ENCODE measurements at places on chromosomes 3 and 15. TPM values are rescaled to one million over a fixed set of nuclear protein-coding genes. Genes with fewer than 3 reads are reported as not detected.

Gene IL5RA
- polyA plus RNA-seq: 0.06 TPM

Gene CP
- polyA plus RNA-seq: 13.2 TPM

Gene ADAMTS9
- polyA plus RNA-seq: 1.8 TPM

Gene COL7A1
- polyA plus RNA-seq: 15.4 TPM

Gene GPR87
- polyA plus RNA-seq: not detected

DNA sequence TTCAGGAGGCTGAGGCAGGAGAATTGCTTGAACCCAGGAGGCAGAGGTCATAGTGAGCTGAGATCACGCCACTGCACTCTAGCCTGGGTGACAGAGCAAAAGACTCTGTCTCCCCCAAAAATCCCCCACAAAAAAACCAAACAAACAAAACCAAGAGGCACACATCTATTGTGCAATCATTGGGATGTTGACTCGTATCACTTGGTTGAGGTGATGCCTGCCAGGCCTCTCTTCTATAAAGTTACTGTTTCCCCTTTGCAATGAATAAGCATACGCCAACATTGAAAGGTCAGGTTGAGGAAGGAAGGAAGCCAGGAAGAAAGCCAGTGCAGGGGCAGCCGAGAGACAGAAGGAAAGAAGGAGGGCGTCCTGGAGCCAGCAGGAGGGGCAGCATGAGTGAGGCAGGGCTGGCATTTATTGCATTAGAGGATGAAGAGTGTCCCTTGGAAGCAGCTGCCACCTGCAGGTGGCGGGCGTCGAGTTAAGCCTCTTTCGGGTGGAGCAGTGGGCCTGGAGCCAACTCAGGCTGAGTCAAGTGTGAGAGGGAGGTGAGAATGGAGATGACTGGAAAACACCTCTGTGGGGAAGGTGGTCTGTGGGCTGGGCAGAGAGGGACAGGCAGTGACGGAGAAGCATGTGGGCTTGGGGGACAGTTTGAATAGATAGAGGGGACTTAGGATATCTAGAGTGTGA lies 8.3 kb upstream of the CSPG4 start:
- DNase-seq: peak; percentile 86

DNA sequence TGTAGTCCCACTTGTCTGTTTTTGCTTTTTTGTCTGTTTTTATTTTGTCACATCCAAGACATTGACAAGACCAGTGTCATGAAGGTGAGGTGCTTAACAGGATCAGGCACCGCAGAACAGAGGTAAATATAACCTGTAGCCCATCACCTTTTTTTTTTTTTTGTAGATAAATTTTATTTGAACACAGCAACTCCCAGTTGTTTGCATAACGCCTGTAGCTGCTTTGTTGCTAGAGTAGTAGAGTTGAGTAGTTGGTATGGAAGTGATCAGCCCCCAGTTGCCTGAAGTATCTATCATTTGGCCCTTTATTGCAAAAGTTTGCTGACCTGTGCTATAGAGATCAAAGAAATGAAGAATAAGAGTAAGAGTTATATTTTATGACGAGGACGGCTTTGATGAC lies 135.0 kb downstream of the TCF12 start:
- no peak for DNase-seq

DNA sequence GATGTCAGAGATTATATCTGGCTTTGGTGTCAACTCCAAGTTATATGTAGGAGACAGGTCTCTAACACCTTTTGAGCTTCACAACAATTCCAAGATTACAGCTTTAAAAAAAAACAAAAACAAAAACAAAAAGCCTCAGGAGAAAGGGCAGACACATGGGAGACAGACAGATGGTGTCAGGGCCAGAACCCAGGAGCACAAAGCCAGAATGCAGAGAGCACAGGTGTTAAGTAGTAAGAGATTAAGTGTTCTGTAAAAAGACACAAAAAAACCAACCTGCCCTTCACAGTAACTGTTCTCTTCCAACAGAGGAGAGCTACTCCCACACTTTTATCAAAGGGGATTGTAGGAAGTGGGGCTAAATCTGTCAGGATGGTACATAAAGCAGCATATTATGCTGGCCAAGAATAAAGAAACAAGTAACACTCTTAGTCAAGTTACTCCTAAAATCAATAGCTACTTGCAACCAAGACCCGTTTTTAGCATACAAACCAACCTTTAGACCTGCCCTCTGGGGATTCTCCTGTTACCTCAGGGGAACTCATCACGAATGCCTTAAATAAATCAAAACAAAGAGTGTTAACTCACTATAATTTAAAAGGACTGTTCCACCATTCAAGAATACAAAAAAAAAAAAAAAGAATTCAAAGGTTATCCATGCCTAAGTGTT lies 5.9 kb downstream of the CPEB1 start:
- DNase-seq: no peak

- DNase-seq: no peak
These were observed 186.1 kb downstream of the OTOL1 start for GRCh38 chr3:161682715-161683114.

- DNase-seq: peak; percentile 78
These were observed 1.8 kb upstream of the RPP25 start for GRCh38 chr15:74958320-74958907.

GRCh38 chr3:148367756-148368155 lies 329.9 kb upstream of the AGTR1 start:
- no peak for DNase-seq

- DNase-seq: no peak
These were observed 20.1 kb downstream of the IFT122 start for GRCh38 chr3:129460155-129460554.

DNA sequence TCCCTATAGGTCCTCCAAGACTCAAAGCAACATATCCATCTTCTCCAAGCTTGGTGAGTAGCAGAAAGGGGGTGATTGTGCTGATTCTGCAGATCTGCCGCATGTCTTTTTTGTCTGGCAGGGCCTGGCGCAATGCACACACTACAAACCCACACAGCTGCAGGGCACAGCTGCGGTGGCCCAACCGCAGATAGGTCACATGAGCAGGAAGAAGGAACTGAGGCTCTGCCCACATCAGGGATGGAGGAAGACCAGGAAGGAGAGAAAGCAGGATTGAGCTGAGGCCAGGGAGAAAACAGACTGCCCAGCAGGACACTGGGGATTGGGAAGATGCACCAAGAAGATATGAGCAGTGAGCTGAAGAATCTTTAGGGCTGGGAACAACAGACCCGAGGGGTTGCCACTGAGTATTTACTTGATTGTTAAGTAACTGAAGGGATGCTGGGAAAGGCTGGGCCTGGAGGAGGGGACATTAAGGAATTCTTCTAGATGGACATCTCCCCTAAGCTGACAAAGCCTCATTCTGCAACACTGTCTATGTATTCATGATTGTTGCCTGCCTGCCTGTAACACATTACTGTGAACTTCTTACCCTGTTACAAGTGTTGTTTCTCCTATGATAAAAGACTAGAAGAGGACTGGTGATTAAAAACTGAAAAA lies 126.7 kb downstream of the MYLK start:
- DNase-seq: peak; percentile 82

- DNase-seq: no peak
These were observed 1.5 kb downstream of the STXBP5L start for GRCh38 chr3:120909602-120909878.

DNA sequence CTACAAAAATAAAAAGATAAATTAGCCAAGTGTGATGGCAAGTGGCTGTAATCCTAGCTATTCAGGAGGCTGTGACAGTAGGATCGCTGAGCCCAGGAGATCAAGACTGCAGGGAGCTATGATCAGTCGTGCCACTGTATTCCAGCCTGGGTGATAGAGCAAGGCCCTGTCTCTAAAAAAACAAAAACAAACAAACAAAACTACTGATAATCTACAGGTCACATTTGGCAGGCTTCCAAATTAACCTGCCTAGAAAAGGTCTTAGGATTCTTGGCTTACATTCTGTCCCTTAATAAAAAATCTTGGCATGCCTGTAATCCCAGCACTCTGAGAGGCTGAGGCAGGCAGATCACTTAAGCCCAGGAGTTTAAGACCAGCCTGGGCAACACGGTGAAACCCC lies 33.4 kb upstream of the SETD2 start:
- DNase-seq: no peak

DNA sequence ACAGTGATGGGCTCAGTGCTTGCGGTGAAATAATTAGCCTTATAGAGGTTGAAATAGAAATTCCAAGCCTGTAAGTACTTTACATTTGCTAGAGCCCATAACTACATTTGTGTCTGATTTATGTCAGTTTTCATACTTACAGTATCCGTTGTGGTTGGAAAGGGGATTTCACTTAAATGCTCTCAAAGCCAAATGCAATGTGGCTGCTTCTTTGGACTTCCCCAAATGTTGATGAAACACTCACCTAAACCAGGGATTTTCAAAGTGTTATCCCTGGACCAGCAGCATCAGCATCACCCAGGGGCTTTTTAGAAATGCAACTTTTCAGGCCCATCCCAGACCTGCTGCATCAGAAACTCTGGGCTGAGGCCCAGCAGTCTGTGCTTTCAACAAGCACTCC lies 378.7 kb downstream of the MCTP2 start:
- no peak for DNase-seq

DNA sequence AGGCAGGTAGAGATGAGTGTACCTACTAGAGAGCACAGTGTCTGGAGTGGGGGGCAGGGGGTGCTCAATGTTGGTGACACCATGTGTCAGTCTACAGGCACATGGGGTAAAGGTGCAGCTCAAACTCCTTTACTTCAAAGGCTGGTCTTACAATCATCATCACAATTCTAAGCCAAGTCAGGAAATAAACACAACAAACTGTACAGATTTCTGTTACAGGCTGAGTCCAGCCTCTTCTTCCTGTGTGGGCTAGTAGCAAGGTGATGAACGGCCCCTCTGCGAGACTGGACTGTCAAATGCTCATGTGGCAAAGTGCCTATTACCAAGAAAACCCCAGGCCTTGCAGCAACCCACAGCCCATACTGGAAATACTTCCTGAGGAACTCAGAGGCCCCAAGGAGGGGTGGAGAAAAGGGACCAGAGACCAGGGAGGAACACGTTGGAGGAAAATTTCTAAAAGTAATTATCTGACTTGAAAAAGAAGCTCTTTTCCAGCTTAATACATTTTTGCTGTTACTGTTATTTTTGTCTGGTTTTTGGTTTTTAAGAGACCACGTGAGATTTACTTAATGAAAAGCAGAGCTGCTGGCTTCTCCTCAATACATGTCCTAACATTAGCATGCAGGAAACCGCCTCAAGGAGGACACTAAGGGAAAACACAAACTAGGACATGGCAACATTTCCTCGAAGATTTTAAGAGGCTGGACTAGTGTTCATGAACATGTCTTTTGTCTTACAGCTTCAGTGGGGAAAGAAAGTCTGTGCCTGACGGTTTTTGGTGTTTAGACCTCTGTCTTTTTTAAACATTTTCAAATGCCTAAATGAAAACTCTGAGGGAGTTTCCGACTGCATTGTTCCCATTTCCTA lies 29.5 kb downstream of the TBC1D2B start:
- DNase-seq: peak; percentile 80

Data from sigmoid colon (tissue), 7 donors.